ENCODE measurements at places on chromosomes 3 and 15.

DNA sequence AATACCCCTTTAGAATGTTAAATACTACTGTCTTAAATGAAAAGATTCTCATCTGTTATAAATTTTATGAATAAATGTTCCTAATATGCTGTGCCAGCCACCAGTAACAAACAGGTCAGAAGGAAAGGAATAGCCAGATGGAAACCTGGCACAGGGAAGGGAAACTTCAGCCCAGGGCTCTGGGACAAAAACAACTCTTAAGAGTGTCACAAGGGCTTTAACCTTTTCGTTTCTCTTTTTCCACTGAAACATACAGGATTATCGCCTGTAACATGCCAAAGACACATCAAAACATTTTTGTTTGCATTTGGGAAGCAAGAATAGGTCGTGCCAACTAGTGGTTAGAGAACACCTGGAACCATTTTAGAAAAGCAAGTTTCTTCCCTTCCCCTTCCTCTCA lies 109.0 kb upstream of the NEDD4 start:
- DNase-seq = no peak

- DNase-seq = no peak
These were observed 20.1 kb upstream of the FSTL1 start for GRCh38 chr3:120470870-120471269.

DNA sequence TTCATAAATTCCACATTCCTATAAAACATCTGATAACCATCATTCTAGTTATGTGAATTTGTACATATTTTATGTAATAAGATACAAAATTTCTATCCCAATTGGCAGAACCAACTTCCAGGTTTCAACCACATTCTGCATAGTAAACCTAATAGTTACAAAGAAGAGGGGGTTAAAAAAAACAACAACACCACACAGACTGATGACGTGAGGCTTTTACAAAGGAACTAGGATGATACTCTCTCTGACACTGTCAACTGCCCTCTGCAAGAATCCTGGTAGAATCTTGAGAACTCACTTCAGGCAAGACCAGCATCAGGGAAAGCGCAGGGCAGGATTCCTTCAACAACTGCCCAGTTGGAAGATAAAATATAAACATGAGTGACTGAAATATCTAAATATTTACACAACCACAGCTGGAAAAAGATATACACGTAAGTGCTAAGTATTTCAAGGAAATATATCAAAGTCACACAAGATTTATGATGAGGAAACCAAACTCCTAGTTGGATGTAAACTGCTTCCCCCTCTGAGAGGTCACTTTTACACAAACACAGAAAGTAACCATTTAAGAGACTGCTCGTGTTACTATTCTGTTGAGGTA lies 816.4 kb downstream of the ROBO1 start:
- DNase-seq = no peak

DNA sequence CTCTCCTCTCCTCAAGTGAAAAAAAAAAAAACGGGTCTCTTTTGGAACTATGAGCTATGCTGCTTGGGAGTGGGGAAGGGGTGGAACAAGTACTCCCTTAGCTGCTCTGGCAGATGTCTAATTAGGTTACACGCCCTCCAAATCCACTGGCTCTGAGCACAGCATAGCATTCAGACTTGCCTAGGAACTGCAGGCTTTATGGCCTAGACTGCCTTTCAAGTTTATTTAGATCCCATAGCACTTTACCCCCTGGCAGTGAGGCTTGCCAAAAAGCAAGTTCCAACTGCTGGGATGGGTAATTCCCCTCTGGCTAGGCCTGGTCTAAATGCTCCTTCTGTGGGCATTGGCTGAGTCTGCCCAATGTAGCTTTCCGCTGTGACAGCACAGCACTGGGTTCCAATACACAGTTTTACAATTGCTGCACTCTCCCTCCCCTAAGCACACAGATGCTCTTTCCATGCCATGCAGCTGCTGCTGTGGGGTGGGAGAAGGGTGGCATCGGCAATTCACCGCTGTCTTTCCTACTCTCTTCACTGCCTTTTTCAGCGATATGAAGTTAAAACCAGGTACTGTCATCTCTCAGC lies 152.8 kb downstream of the KCNAB1 start:
- no peak for DNase-seq

DNA sequence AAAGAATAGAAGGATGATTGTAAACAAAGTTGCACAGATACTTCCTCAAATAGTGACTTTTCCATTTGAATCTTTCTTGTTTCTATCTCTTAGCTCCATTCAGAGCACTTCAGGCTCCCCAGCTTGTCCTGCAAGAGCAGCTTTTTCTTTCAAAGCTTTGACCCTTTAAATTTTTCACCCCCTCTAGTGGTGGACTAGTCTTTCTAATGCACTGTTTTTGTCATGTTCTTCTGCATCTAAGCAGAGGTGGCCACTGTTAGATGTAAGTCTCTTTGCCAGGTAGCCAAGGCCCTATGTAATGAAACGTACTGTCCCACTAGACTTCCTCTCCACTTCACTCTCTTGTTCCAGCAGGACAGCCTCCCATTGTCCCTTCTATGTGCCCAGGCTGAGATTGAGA lies 74.0 kb upstream of the MANF start:
- peak; percentile 30 for DNase-seq

- no peak for DNase-seq
These were observed 38.2 kb upstream of the ACP3 start for GRCh38 chr3:132279030-132279429.

- DNase-seq = no peak
These were observed 22.7 kb downstream of the GOLGA6L2 start for GRCh38 chr15:23424111-23424904.

GRCh38 chr15:71469413-71469812 lies 340.9 kb upstream of the NR2E3 start:
- DNase-seq = no peak

DNA sequence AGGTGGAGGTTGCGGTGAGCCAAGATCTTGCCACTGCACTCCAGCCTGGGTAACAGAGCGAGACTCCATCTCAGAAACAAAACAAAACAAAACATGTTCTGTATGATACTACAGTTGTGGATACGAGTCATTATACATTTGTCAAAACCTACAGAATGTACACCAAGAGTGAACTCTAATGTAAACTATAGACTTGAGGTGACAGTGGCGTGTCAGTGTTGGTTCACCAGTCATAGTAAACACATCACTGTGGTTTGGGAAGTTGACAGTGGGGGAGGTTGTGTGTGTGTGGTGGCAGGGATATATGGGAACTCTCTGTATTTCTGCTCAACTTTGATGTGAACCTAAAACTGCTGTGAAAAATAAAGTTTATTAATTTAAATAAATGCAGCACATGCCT lies 33.0 kb upstream of the GNB5 start:
- no peak for DNase-seq

DNA sequence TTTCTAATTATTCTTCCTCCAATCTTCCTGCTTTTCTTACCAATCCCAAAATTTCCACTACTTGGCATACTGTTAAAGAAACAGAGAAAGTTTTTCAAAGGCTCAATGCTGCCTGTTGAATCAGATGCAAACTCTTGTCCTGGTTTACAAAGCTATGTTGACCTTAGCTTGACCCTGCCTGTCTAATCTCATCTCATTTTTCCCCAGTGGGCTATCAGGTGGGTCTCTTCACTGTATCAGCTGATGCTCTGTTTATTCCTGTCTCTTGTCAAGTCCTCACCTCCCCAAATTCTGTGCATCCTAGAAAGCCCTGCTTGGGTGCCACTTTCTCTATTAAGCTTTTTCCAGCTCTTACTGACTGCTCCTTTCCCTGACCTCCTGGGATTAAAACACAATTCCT lies 18.2 kb downstream of the NFKBIZ start:
- DNase-seq = no peak

DNA sequence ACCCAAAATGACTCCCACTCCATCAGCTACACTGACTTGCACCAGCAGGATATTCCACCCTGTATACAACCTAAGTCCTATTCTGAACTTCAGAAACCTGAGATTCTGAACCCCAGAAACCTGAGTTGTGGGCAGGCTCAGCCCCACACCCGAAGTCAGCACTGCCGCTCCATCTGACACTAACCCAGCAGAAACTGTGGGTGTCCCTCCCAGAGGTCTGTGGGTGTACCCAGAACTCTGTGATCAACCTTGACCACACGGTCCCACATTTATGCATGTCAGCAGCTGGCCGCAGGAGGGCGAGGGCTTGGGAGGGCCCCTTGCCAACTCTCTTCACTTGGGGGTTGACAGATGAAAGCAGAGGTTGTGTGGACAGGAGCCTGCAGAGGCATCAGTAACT lies 9.3 kb downstream of the OXTR start:
- DNase-seq = no peak

GRCh38 chr15:78003539-78004008 lies 73.9 kb downstream of the TBC1D2B start:
- no peak for DNase-seq

DNA sequence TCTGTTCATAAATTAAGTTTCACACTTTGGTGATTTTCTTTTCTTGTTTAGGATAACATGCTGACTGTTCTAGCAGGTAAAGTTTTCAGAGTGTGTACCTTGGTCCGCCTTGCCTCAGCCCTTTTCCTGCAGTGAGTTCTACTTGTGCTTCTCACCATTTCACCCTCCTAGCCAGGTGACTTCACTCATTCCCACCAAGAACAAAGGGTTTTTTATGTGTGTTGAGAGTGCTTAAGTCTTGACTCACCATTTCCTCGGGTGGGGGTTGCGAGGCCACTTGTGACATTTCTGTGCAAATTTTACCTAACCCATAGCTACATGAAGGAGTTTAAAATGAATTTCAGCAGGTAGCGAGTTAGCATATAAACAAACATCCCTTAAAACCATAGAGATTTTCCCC lies 81.4 kb downstream of the C3orf38 start:
- DNase-seq = peak; percentile 84

- no peak for DNase-seq
These were observed 488.0 kb upstream of the SUCLG2 start for GRCh38 chr3:68142441-68142840.

GRCh38 chr3:10142707-10143560 lies 1.4 kb downstream of the VHL start:
- peak; percentile 21 for DNase-seq

DNA sequence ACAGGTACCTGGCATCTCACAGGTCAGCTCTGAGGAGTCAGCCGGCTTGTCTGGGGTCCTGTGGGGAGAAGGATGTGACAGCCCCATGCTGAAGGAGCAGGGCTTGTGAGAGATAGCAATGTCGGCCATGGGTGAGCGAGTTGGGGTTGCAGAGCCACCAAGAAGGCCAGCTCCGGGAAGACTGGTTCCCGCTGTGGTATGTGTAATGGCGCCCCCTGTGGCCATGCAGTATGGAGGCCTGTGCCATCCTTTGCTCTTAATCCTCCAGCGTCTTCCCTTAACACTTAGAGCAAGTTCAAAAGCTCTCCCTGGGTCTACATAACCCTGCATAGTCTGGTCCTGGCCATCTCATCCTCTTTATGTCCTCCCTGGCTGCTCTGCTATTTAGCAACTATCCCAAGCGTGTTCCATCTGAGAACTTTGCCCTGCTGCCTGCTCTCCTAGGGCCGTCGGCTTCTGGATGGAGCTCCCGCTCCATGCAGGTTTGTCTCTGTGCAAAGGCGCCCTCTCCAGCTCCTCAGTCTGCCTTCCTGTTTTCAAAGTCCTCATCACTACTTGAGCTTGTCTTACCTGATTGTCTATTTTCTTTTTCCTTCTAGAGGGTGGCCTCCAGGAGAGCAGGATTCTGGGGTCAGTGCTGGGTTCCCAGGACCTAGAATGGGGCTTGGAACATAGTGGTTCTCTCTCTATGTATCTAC lies 40.8 kb upstream of the IQCF6 start:
- DNase-seq = peak; percentile 21

- no peak for DNase-seq
These were observed 2.3 kb upstream of the CLK3 start for GRCh38 chr15:74613089-74613952.

DNA sequence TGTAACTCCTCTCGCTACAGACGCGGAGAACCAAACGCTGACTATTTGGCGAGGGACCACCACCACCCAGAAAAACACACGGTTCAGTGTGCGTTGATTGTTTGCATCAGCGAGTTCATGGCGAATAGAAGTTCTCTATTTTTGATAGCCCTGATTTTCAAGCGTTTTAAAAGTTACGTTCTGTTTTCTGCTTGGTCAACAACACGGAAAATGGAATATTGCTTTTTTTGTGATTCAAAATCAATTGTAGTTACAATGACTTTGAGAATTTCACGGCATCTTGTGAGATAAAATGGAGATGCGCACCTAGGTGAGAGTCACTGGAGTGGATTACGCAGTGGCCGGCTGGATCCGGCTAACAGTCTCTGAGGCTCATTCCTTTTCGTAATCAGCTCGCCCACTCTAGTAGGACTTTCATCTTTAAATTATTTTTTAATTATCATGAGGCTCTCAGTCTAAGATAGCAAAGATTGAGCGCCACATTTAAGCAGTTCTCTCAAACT lies 54.8 kb downstream of the CCDC54 start:
- peak; percentile 50 for DNase-seq

DNA sequence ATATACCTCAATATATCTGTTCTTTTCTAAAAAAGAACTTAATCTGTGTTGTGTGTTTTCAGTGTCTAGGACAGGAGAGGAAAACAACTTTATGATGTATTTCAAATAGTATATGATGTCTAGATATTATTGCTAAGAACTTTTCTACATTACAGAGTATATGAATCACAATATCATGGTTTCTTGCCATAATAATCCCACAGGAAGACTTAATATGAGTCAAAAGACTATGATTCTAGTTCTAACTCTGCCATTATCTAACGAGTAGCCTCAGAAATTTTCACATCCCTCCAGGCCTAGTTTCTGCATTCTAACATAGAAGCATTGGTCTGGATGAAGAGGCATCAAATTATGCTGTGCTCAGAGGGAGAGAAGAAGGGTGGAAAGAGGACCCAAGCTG lies 107.7 kb upstream of the SPRED1 start:
- no peak for DNase-seq

GRCh38 chr15:63251701-63252100 lies 25.7 kb upstream of the APH1B start:
- DNase-seq = no peak

GRCh38 chr3:4983739-4984510 lies 4.7 kb downstream of the BHLHE40 start:
- peak; percentile 64 for DNase-seq

DNA sequence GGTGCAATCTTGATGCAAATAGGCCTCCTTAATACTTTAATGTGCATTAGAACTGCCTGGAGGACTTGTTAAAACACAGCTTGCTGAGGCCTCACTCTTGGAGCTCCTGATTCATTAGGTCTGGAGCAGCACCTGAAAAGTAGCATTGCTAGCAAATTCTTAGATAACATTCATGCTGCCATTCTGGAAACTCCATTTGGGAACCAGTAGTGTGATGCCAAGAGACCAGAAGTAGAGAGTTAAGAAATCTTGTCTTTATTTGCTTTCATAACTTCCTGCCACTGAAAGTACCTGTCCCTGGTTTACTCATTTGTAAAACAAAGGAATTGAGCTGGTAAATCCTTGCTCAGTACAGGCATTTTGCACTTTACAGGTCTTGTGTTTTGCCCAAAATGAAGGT lies 72.0 kb downstream of the RAP2B start:
- DNase-seq = no peak
